ENCODE measurements at places on chromosomes 13 and 19.

DNA sequence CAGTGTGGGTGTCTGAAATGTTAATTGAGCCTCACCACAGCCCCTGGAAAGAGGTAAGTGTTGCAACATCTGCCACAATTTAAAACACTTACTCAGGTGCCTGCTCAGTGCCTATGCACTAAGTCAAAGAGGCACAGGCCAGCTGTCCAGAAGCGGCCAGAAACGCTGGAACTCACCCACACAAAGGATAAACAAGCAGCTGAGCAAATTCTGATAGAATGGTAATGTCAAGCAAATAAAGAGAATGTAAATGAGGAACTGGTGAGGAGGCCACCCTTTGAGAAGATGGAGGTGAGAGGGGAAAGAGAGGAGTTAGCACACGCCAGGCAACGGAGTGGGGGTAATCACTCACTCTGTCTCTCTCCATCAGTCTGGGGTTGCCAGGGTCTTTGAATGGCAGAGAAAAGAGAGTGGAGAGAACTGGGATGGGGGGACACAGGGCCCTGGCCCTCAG, 67.7 kb upstream of the SERP2 start:
- DNase-seq = no peak

DNA sequence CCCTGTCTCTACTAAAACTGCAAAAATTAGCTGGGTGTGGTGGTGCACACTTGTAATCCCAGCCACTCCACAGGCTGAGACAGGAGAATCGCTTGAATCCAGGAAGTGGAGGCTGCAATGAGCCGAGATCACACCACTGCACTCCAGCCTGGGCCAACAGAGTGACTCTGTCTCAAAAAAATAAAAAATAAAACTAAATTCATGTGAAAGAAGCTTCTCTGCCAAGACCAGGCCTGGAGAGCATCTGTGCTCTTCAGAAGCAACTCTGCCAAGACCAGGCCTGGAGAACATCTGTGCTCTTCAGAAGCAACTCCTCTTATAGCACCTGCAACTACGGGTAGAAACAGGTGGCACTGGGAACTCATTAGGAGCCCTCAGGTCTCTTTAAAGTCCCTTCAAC, 37.7 kb downstream of the CRYL1 start:
- no peak for DNase-seq

DNA sequence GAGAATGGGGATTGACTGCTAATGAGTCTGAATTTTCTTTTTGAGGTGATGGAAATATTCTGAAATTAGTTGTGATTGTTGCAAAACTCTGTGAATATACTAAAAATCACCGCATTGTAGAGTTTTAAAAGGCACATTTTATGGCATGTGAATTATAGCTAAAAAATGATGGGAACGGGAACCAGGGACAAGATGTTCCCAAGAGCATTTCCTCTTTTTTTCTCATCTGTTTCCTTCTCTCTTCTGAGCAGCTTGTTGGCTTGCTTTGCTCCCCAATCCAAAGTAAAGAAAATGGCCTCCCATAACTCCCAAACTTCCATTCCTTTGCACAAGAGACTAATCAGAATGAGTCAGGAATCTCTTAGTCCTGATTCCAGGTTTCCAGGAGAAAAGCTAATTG, 459.2 kb downstream of the TSHZ3 start:
- DNase-seq = no peak

GRCh38 chr19:37930416-37930815, 23.4 kb downstream of the SIPA1L3 start:
- no peak for DNase-seq

DNA sequence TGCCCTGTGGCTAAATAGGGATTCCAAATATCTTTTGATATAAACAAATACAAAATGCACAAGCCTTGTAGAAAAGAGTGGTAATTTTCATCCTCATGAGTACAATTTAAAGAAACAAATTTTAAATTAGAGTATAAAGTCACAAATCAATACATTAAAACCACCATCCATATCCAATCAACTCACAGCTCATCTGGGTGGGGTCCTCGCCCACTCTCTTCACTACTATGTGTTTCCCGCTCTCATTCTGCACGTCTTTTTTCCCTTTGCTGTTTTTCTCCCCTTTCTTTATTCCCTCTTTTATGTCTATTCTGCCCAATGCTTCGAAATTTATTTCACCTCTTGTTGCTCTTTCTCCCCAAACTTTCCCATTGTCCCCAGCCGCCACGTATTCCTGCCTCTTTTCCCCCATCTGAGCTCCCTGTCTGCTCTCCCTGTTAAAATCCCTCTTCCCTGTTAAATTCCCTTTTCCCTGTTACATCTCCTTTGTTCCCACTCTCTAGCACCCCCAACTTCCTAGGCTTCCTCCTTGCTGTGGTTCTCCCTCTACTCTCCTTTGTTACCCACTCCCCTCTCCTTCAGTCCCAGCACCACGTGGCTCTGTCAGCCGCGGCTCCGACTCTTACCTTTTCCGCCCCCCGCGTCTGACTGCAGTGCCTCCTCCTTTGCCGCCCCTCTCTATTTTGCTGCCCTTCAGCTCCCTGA, 1.3 kb downstream of the ZNF616 start:
- DNase-seq = peak; percentile 29

DNA sequence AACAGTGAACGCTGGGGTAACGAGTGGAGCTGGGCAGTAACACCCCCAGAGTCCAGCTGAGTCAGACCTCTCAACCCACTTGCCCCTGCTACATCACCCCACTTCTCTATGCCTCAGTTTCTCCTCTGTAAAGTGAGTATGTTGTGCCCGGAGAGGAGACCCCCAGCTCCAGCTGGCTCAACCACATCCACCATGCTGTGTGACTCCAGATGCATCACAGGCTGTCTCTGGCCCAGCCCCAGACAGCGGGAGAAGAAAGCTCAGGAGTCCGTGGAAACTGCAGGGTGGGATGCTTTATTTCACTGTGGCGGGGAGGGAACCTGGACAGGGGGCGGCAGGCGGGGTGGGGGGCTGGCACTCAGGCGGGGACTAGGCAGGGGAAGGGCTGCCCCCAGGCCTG, 9.6 kb upstream of the ELL start:
- DNase-seq = no peak

DNA sequence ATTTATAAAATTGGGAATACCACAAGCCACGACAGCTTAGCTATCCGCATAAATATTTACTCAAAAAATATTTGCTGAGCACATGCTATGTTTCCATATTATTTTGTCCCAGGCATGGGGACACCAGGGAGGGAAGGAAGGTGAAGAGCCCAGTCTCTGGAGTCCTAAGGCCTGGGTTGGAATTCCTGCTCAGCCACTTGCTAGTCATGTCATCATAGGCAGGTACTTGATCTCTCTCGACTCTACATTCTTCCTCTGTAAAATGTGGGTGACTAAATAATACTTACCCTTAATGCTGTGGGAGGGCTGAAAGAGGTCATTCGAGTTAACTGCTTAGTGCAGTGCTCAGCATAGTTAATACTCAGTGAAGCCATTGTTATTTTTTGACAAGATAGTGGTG, 4.3 kb upstream of the RNASEH2B start:
- no peak for DNase-seq

DNA sequence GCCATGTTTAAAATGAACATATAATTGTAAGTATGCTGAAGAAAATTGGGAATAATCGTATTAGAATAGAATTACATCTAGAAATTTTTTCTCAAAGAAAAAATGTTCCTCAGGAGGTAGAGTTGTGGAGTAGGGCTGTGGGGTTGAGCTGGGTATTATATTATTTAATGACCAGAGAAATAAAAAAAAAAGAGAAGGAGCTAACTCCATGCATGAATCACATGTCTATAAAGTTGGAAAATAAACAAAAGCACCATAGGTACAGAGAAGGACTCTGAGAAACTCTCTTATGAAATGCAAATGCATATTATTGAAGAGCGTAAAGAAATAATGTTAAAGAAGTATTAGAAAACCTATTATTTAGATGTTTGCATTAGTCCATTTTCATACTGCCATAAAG, 405.5 kb downstream of the EFNB2 start:
- no peak for DNase-seq

GRCh38 chr19:2758601-2759313, 18.9 kb upstream of the SLC39A3 start:
- DNase-seq = no peak

GRCh38 chr19:15317392-15318071, 14.8 kb downstream of the BRD4 start:
- no peak for DNase-seq

GRCh38 chr13:26280295-26280694, 26.4 kb downstream of the CDK8 start:
- DNase-seq = no peak

GRCh38 chr13:30600496-30600895, 17.2 kb upstream of the USPL1 start:
- DNase-seq = no peak

GRCh38 chr19:2336528-2337328, 8.2 kb downstream of the SPPL2B start:
- no peak for DNase-seq

GRCh38 chr19:19551853-19552192, 13.8 kb downstream of the CILP2 start:
- no peak for DNase-seq

DNA sequence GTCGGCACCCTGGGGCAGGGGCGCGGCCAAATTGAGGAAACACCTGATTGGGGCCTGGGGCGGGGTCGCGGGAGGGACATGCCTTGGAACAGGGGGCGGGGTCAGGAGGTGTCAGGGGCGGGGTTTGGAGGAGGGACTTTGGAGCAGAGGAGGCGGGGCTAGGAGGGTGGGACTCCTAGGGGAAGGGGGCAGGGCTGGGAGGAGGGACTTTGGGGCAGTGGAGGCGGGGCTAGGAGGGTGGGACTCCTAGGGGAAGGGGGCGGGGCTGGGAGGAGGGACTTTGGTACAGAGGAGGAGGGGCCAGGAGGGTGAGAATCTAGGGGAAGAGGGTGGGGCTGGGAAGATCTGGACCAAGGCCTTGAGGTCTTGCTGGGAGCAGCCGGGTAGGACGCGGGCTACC, 21.9 kb downstream of the GRIN2D start:
- peak; percentile 68 for DNase-seq

DNA sequence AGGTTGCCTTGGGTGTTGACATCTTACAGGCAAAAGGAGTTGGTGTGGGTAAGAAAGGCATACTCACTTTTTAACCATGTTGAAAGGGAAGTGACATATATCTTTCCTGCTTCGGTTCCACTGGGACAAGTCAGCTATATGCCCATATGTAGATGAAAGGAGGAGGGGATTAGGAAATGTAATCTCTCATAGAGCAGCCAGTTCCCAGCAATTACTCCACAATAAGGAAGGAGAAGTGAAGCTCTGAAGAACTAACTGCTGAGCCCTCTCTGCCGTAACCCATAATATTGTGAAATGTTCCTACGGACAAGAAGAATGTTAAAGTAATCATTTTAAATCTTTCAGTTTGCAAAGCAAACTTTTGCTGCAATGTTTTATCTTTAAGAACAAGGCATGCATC, 82.2 kb downstream of the EDNRB start:
- DNase-seq = no peak

GRCh38 chr19:32415669-32416068, 10.1 kb downstream of the DPY19L3 start:
- no peak for DNase-seq

- no peak for DNase-seq
Measured at GRCh38 chr13:50760751-50761150, 82.7 kb downstream of the DLEU7 start.

DNA sequence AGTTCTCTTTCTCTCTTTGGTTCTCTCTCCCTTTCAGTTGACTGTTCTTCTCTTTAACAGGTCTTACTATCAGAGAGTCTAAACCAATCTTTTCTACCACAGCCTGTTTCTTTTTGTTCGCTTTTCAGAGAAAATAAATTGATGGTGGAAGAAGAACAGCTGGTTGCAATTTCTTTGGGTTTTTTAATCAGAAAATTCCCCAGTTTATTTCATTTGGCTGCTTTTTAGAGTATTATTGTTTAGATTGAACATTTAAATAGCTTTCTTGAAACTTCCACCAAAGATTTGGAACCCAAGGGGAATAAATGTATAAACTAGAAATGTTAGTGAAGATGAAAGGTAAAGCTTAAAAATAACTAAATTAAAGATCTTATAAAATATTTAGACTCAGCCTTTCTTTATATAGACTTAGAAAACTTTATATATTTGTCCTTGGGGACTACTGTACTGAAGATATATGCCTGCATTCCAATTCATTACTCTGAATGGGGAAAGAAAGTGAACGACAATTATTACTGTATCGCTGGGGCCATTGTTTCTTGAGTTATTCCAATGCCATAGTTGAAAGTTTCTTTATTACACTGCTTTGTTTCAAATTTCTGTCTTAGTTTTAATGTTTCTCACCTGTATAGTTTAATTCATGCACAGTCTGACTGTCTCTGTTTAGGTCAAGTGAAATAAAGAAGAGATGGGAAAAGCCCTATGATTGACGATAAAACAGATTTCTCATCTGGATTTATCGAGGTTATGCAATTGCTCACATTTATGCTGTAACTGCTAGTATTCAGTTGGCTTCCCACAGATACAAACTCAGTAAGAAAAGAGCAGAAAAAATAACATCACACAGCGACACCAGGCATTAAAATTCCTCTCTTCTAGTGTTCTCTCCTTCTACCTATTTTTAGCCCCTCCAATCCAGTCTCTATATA, 169.4 kb upstream of the CSNK1A1L start:
- no peak for DNase-seq

DNA sequence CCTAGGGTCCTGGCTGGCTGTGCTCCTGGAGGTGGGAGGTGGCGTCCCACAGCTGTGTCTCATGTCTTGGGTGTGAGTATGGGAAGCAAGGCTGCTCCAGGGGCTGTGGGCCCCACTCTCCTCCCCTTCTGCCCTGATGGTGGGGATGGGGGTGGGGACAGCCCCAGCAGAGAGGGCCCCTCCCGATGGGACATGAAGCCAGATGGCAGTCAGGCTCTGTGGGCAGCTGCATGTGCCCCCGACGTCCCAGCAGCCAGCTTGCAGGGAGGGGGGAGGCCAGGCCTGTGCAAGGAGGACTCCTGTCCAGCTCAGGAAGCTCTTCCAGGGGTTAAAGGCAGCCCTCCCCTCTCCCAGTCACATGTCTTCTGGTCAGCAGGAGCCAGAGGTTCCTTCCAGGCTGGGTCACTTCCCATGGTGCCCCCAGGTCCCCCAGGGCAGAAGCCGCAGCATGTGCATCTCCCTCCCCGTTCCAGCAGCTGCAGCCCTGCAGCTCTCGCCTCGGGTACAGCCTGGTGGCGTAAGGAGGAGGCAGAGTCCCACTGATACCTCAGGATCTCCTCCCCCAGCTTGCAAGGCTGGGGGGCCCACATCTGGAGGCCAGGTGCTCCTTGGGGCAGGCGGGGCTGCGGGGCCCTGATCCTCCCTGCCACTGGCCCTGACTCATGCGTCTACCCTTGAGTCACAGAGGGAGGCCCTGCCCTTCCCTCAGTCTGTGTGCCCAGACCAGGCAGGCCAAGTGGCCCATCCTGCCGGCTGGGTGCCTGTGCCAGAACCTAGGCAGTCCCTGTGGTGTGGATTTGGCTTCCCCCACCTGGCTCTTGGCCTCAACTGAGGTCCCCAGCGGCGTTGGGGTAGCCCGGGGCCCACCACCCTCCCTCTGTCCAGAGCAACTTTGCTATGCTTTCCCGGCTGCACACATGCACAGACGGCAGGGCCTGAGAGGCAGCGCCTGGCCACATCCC, 13.0 kb downstream of the YIPF2 start:
- DNase-seq = no peak
